ENCODE measurements at places on chromosomes 7 and 10. TPM values are rescaled to one million over a fixed set of nuclear protein-coding genes. Genes with fewer than 3 reads are reported as not detected.

GRCh38 chr10:24382979-24383663 is 174.2 kb downstream of the KIAA1217 start:
- no peak for DNase-seq
- H3K27me3 ChIP-seq, result peaks cover 13% of the 10 kb centered on the region
- no peak overlapping the region for H3K27ac ChIP-seq

- H3K4me1 ChIP-seq, result peaks cover 7% of the 10 kb centered on the region
- H3K36me3 ChIP-seq, result peaks cover 11% of the 10 kb centered on the region
- DNase-seq, result no peak
Measured at GRCh38 chr7:106083717-106084116, 28.4 kb downstream of the SYPL1 start.

DNA sequence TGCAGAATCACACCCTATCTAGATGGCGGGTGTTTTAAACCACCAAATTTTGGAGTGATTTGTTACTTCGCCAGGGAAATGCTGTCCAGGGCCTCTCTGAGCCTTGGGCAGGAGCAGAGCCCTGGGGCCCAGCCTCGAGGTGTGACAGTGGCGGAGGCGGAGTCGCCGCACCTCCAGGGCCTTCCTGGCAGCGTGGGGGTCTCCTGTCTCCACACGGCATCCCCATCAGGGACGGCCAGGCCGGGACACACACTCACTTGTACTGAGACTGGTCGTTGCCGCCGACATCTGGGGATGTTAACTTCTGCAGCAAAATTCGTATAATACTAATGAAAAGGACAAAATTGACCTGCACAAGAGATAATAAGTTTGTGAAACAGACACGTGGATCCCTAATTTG is 110.7 kb downstream of the VIPR2 start:
- no peak overlapping the region for H3K4me3 ChIP-seq
- DNase-seq, result peak; percentile 13
- H3K4me1 ChIP-seq, result no peaks in the 10 kb centered on the region
- peaks cover 19% of the 10 kb centered on the region for H3K27me3 ChIP-seq
- H3K36me3 ChIP-seq, result no peaks in the 10 kb centered on the region
- H3K27ac ChIP-seq, result no peak overlapping the region

GRCh38 chr7:17940951-17941431 is 697 bp upstream of the SNX13 start:
- no peak for DNase-seq
- peak overlapping the region; percentile 92 for H3K4me3 ChIP-seq
- H3K36me3 ChIP-seq, result peaks cover 7% of the 10 kb centered on the region
- peaks cover 8% of the 10 kb centered on the region for H3K27me3 ChIP-seq
- H3K4me1 ChIP-seq, result peaks cover 39% of the 10 kb centered on the region
- H3K27ac ChIP-seq, result peak overlapping the region; percentile 53

DNA sequence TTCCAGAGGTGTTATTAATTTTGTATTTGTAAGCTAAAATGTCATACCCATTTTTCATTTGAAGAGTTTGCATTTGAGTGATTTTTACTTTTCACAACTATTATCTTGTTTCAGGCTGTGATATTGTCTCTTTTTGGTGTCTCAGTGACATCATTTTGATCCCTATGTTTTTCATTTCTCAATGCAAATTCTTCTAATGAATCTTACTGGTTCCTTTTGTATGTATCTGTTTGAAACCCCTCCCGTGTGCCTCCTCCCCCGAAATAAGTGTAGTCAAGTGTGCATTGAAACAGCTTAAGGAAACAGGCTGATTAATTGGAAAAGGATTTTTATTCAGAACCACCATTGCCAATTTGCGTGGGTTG is 77.8 kb downstream of the SHH start:
- peaks cover 46% of the 10 kb centered on the region for H3K36me3 ChIP-seq
- H3K4me3 ChIP-seq, result no peak overlapping the region
- DNase-seq, result no peak
- peaks cover 28% of the 10 kb centered on the region for H3K4me1 ChIP-seq
- no peaks in the 10 kb centered on the region for H3K27me3 ChIP-seq

DNA sequence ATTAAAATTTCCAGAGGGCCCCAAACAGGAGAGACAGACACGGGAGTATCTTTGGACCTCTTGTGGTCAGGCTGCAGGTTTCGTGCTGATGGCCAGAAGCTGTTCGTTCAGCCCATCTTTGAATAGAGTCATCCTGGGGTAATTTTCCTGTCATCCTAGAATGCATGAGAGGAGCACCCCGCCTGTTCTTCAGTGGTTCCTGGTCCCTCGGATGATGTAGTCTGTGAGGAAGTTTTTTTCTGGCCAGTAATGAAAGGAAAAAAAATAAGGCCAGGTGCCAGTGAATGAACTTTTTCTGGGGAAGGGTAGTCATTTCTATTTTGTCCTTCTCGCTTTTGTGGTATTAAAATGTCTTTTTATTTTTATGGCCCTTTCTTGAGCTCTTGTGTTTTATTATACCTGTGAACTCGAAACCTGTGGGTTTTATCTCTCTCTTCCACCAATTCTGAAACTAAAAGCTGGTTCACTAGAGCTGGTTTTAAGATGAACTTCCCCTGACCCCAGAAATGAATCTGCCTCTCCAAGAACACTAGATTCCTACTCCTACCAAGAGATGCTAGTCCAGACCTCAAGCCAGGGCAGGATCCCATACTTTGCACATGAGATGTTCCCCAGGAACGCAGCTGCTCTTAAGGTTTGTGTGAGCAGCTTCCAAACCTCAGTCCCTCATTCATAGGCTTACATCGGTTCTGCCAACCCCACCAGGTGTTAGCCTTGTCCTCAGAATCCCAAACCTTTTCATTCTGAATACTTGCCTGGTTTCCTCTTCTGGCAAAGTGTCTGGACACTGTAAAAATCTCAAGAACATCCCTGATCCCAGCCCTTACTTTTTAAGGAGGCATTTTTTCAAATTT is 15.4 kb upstream of the MEST start:
- no peak for DNase-seq

- peaks cover 8% of the 10 kb centered on the region for H3K4me1 ChIP-seq
- H3K36me3 ChIP-seq, result peaks cover 48% of the 10 kb centered on the region
- no peaks in the 10 kb centered on the region for H3K27me3 ChIP-seq
- no peak overlapping the region for H3K4me3 ChIP-seq
- H3K27ac ChIP-seq, result no peak overlapping the region
Measured at GRCh38 chr7:107588529-107589130, 8.6 kb downstream of the BCAP29 start.

- no peak overlapping the region for H3K27ac ChIP-seq
- no peaks in the 10 kb centered on the region for H3K27me3 ChIP-seq
- no peak for DNase-seq
- no peak overlapping the region for H3K4me3 ChIP-seq
Measured at GRCh38 chr10:130339911-130340310, 203.7 kb downstream of the GLRX3 start.

GRCh38 chr10:113499806-113500205 is 53.0 kb upstream of the HABP2 start:
- H3K36me3 ChIP-seq, result no peaks in the 10 kb centered on the region
- H3K4me3 ChIP-seq, result no peak overlapping the region
- H3K27me3 ChIP-seq, result peaks cover 2% of the 10 kb centered on the region
- no peak overlapping the region for H3K27ac ChIP-seq
- H3K4me1 ChIP-seq, result no peaks in the 10 kb centered on the region
- DNase-seq, result no peak

- no peak overlapping the region for H3K4me3 ChIP-seq
- DNase-seq, result no peak
- no peak overlapping the region for H3K27ac ChIP-seq
- H3K27me3 ChIP-seq, result no peaks in the 10 kb centered on the region
Measured at GRCh38 chr10:92567952-92568600, 5.8 kb downstream of the IDE start.

DNA sequence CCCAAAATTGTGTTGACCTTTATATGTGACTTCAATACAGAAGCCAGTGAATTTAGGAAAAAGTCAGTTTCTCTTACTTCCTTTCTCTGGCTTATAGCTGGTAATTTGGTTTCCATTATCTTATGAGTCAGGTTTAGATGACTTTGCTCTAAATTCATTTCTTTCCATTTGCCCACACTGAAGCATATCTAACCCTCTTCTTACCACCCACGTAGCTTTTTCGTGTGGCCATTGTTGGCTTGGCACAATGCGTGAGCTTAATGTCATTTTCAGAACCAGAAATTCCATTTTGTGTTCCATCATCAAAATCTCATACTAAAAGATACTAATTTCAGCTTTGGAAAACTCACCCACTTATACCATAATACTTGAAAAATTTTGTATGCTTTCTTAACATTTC is 271.2 kb downstream of the INHBA start:
- H3K4me1 ChIP-seq, result no peaks in the 10 kb centered on the region
- no peak overlapping the region for H3K4me3 ChIP-seq
- no peak for DNase-seq
- H3K27ac ChIP-seq, result no peak overlapping the region
- H3K27me3 ChIP-seq, result no peaks in the 10 kb centered on the region
- H3K36me3 ChIP-seq, result no peaks in the 10 kb centered on the region

DNA sequence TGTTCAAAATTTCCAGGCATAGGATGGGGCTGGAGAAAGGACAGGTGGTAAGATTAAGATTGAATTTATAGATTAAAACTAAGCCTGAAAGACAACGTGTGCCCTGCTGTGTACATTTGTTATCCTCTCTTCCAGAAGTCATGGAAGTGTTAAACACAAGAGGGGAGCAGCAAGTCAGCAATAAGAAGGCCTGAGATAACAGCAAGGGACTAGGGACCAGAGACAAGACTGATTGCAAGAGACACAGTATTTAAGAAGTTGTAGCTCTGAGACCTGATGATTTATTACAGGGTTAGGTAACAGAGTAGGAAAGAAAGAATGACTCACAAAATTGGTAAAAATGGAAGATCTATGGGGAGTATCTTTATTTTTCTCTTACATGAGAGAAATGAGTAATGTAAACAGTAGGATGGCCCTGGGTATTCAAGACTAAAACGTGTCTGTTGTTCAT is 55.7 kb upstream of the COL1A2 start:
- no peaks in the 10 kb centered on the region for H3K36me3 ChIP-seq
- no peak overlapping the region for H3K4me3 ChIP-seq
- no peaks in the 10 kb centered on the region for H3K4me1 ChIP-seq
- H3K27me3 ChIP-seq, result no peaks in the 10 kb centered on the region
- no peak for DNase-seq

GRCh38 chr7:140992422-140992821 is 22.3 kb downstream of the MRPS33 start:
- H3K4me1 ChIP-seq, result no peaks in the 10 kb centered on the region
- H3K36me3 ChIP-seq, result no peaks in the 10 kb centered on the region
- no peak for DNase-seq
- peaks cover 2% of the 10 kb centered on the region for H3K27me3 ChIP-seq
- no peak overlapping the region for H3K27ac ChIP-seq
- H3K4me3 ChIP-seq, result no peak overlapping the region

GRCh38 chr7:132179080-132179430 is 397.2 kb downstream of the PLXNA4 start:
- no peak overlapping the region for H3K4me3 ChIP-seq
- H3K27me3 ChIP-seq, result no peaks in the 10 kb centered on the region
- H3K4me1 ChIP-seq, result no peaks in the 10 kb centered on the region
- H3K27ac ChIP-seq, result no peak overlapping the region
- no peak for DNase-seq

COL28A1 gene
- total RNA-seq, result not detected

UCMA gene
- not detected for total RNA-seq

VIPR2 gene
- 0.13 TPM for total RNA-seq

- no peaks in the 10 kb centered on the region for H3K36me3 ChIP-seq
- DNase-seq, result no peak
- H3K4me1 ChIP-seq, result no peaks in the 10 kb centered on the region
Measured at GRCh38 chr10:727162-727790, 37.8 kb upstream of the DIP2C start.

DNA sequence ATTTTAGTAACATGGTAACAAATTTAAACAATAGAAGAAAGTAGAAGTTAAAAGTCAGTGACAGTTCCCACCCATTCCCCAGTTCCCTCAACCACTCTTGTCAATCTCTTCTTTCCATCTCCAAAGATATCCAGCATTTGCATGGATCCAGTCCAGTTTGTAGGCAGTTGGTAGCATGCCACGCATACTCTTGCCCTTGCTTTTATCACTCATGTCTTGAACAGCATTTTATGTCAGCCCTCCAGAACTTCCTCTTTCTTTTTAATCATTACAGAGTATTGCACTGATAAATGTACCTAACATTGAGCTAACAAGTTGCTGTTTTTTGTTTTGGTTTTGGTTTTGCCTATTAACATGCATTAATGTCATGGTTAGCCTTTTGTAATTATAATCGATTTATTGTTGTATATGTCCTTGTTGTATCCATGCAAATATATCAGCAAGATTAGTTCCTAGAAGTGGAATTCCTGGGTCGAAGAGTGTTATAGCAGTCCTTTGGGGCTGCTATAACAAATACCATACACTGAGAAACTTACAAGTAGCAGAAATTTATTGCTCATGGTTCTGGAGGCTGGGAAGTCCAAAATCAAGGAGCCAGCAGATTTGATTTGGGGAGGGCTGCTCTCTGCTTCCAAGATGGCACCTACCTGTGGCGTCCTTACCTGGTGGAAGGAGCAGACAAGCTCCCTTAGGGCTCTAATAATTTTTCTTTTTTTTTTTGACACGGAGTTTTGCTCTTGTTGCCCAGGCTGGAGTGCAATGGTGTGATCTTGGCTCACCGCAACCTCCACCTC is 25.7 kb downstream of the CHST3 start:
- H3K36me3 ChIP-seq, result no peaks in the 10 kb centered on the region
- H3K4me1 ChIP-seq, result peaks cover 14% of the 10 kb centered on the region
- H3K4me3 ChIP-seq, result no peak overlapping the region
- peaks cover 12% of the 10 kb centered on the region for H3K27me3 ChIP-seq
- H3K27ac ChIP-seq, result no peak overlapping the region
- no peak for DNase-seq

ASZ1 gene
- not detected for total RNA-seq

DNA sequence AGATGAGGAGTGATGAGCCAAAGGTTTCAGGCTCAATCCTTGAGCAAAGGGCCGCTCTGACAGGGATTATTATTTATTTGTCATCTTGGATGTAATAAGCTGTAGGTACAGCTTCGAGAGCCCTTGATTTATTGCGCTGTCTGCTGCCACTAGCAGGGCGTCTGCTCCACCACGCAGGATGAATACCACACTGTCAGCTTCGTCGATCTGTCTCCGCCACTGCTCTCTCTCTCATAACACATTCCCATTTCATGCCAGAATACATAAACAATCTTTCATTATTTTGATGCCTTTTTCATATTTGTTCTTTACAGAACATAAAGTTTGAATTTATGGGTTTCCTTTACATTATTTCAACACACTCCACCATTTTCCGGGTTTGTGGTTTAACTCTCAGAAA is 276.6 kb downstream of the LRMDA start:
- no peaks in the 10 kb centered on the region for H3K4me1 ChIP-seq
- DNase-seq, result no peak
- H3K36me3 ChIP-seq, result no peaks in the 10 kb centered on the region
- H3K27ac ChIP-seq, result no peak overlapping the region
- H3K27me3 ChIP-seq, result peaks cover 3% of the 10 kb centered on the region
- no peak overlapping the region for H3K4me3 ChIP-seq

SPOCK2 gene
- total RNA-seq, result 418 TPM

DNA sequence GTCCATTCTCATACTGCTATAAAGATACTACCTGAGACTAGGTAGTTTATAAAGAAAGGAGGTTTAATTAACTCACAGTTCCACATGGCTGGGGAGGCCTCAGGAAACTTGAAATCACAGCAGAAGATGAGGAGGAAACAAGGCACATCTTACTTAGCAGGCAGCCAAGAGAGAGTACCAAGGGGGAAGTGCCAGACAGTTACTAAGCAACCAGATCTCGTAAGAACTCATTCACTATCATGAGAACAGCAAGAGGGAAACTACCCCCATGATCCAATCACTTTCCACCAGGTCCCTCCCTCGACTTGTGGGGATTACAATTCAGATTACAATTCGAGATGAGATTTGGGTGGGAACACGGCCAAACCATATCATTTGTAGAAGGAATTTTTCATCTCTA is 36.3 kb downstream of the NHLRC2 start:
- H3K4me1 ChIP-seq, result no peaks in the 10 kb centered on the region
- H3K4me3 ChIP-seq, result no peak overlapping the region
- H3K36me3 ChIP-seq, result peaks cover 40% of the 10 kb centered on the region
- no peak for DNase-seq
- no peak overlapping the region for H3K27ac ChIP-seq
- H3K27me3 ChIP-seq, result no peaks in the 10 kb centered on the region

CPVL gene
- total RNA-seq, result 1.8 TPM

Measured in activated CD4-positive, alpha-beta memory T cell treated with anti-CD3 and anti-CD28 coated beads, Interleukin-2, amount 10 ng/mL, durations not matched to agents 7 days and 5 days (primary cell).